AG10803 (cell line): ENCODE measurements at places on chromosomes 1 and 21.
A peak's percentile ranks its signal among the peaks of the same experiment; 100 is the strongest.

- peak; percentile 48 for DNase-seq
These were observed 1.4 kb downstream of the JUN start for GRCh38 chr1:58782178-58783089.

DNA sequence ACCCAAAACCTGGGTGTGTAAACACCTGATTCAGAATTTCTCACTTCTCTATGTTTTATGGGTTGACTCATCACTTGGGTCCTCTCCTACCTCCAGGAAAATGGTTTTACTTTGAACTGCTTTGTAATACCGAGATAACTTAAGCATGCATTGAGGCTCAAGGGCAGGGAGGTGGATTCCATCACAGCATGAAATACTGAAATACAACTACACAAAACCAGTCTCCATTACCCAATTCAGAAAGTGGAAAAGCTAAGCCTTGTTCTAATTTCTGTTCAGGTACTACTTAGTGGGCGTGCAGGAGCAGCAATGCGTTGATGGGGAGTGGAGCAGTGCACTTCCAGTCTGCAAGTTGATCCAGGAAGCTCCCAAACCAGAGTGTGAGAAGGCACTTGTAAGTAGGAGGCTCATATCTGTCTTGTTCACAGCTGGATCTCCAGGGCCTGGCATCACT, 6.1 kb upstream of the C4BPA start:
- no peak for DNase-seq

DNA sequence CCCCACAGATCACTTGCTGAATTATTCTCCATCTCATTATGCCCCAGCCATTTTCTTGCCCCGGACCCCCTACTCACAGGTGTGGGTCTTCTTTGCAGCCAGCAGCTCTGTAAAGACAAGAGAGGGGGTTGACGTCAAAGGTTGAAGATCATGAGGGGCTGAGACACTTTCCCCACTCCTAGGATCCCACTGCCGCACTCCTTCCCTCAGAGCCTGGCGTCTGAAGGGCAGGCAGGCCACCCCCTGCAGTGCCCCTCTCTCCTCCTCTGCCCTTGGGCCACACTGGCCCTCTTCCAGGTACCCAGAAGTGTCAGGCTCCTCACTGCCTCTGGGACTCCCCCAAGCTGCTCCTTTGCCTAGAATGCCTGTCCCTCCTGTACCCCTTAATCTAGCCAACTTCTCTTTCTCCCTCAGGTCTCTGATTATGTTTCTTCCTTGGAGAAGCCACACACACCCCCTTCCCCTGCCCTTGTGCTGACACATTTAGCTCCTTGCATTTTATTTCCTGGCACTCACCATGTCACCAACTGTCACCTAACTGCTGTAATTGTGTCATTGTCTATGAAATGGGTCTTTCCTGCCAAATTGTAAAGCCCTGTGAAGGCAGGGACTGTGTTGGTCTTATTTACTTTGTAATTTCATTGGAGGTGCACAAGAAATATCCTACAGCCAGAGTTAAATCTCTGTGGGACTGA, 2.1 kb downstream of the RORC start:
- DNase-seq: no peak

DNA sequence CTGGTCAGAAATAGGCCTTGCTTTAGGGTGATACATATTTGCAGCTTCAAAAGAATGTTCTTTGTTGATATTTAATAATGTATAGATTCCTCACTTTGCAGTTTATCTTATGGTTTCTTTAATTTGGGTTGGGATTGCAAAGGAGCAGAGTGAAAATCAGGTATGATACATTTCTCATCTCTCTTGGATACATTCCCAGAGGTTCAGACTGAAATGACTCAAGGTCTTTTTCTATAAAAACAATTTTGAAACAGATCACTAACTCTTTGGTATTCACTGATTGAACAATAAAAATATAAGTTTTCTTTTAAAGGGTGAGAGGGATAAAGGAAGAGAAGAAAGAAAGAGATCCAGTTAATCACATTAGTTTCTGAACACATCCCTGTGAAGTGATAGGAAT, 606.5 kb upstream of the CAMK1G start:
- DNase-seq: no peak

DNA sequence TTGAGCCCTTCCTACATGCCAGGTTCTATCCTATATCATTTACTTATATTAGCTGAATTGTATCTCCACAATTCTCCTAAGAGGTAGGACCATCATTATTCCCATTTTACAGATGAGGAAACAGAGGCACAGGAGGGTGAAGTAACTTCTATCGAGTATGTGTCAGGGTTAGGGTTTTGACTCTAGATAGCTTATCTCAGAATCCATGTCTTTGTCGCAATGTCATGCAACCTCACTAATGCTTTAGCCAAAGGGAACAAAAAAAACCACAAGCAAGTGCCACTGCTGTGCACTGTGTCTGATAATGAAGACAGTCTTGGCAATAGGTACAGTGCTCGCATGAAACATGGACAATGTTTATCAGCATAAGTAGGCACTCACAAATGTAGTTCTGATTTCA, 95.4 kb upstream of the CLDN14 start:
- DNase-seq: no peak
